IPS DF 19.7 (cell line): ENCODE measurements at places on chromosomes 7 and 10.

DNA sequence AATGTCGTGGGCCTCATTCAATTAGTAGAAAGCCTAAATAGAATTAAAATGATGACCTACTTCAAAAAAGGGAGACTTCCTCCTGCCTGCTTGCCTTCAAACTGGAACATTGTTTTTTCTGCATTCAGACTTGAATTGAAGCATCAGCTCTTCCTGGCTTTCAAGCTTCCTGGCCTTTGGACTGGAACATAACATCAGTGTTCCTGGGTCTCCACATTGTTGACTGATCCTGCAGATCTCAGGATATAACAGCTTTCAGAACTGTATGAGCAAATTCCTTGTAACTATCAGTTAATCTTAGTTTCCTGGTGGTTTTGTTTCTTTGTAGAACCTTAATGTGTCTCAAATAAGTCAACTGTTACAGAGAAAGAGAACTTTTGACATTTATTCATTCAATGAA, 18.6 kb downstream of the MAGI2 start:
- DNase-seq = no peak

DNA sequence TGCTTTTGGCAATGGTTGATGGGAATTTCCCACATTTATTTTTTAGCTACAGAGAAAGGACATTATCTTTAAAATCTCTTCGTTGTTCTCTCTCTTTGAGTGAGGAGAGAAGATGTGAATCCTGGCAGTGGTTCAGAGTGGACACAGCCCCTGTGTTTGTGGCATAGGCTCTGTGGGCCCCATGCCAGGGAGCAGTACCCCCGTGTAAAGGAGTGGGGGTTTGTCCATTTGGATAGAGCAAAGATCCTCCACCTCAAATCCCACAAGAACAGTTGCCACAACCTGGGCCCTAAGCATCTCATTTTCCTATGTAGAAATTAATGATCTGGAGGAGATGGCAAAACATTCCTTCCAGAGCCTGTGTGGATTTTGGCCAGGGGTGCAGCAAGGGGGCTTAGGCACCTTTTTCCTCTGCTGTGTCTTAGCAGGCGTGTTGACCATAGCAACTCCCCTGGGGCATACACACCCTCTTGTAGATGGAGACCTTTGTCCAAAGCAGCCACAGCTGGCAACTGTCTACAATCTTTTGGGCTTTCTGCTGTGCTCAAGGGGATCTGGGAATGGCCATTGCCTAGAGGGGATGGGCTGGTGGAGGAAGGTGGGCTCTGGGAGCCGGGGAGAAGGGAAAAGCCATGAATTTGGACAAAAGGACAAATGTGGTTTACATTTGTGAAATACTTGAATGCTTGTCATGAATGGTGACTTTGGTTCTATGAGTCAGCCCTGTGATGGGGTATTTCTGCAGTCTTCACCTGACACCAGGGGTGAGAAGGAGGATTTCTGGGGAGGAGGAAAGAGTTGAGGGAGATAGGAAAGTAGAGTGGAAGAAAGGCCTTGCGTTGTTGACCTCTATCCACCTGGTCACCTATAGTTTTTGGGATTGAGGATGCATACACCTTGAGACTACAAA, 92.0 kb downstream of the TCF7L2 start:
- DNase-seq = no peak

DNA sequence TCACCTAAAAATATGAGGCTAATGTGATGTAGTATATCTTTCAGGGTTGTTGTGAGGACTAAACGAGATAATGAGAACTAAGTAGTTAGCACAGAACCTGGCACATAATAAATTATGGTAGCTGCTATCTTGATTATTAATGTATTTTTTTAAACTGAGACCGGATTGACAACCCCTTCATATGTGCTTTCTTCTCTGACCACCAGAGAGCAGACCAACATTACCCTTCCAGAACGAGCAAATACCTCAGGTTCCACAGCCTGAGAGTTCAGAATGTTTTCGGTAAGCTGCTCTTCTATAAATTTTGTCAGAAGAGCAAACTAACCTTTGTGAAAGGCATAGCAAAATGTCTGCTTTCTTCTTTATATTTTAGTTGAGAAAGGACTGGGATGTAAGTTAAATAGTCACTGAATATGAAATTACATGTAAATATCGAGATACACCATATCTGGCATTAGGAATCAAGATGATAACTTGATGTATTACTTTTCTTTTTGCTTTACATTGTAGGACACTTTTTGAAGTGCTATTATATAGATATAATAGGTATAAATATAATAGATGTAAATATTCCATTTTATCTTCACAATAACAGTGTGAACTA, 13.6 kb upstream of the BPGM start:
- no peak for DNase-seq

DNA sequence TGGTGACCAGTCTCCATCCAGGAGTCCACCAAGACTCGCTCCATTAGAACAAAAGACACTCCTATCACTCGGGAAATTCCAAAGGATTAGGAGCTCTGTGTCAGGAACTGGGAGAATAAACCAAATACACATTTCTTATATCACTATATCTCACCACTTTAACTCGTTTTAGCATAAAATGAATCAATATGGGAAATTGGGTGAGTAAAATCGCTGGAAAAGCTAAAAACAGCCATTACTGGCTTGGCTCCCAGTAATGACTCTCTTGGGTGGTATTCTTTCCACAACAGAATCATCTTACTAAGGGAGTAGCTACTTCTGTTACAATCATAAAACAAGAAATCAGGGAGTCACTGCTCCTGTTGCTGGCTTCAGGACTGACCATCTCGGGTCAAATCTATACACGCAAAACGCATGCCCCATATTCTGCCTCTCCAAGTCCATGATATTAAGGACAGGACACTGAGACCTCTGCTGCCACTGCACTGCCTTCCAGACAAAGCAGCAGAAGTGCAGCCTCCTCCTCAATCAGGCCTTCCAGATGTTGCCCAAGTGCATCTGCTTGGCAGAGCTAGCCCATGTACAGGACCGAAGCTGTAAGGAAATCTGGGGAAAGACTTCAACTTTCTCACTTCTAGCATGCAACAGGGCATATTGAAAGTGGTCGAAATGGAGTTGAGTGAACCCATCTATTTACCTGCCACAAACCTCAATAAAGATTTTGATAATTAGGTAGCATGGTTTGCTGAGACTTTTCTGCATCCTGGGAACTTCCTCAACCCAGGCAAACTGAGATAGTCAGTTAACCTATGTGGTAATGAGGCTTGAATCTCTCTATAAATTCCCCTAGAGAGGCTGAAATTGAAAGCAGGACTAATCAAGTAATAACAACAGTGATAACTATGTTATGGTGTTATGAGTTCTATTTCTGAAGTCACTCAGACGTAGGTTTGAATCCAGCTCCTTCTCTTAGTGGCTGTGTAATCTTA, 14.4 kb upstream of the PANK1 start:
- DNase-seq = no peak

- no peak for DNase-seq
Measured at GRCh38 chr7:15556339-15557105, 5.3 kb downstream of the AGMO start.

GRCh38 chr10:66811211-66811610, 114.6 kb upstream of the LRRTM3 start:
- DNase-seq = no peak

DNA sequence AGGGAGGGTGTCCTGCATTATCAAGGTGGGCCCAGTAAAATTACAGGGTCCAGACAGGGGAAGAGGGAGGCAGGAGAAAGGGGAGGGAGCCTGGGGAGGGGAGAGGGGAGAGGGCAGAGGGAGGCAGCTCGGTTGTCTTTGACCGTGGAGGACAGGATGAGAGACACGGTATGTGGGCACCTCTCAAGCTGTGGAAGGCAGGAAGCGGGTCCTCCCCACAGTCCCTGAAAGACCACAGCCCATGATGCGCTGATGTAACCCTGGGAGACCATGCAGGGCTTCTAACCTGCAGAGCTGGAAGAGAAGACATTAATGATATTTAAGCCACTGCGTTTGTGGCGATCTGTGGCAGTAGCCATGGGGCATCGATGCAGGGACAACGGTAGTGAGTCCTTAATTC, 27.2 kb upstream of the MNX1 start:
- DNase-seq = no peak

DNA sequence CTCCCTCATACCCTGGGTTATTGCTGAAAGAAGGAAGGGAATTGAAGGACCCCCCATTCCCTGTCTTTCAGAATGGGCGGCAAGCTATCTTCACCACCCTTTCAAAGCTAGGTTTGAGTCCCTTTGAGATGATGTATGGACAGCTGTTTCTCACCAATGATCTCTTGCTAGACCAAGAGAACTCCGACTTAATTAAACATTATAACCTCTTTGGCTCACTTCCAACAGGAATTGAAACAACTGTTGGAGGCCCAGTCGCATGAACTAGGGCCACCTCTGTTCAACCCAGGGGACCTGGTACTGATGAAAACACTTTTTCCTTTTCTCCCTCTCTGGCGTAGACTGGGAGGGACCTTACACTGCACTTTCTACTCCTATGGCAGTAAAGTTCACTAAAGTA, 110.6 kb downstream of the ITGB8 start:
- DNase-seq = no peak

GRCh38 chr10:92845921-92846320, 2.4 kb upstream of the EXOC6 start:
- no peak for DNase-seq

GRCh38 chr10:117537904-117538524, 4.5 kb upstream of the EMX2 start:
- DNase-seq = no peak

DNA sequence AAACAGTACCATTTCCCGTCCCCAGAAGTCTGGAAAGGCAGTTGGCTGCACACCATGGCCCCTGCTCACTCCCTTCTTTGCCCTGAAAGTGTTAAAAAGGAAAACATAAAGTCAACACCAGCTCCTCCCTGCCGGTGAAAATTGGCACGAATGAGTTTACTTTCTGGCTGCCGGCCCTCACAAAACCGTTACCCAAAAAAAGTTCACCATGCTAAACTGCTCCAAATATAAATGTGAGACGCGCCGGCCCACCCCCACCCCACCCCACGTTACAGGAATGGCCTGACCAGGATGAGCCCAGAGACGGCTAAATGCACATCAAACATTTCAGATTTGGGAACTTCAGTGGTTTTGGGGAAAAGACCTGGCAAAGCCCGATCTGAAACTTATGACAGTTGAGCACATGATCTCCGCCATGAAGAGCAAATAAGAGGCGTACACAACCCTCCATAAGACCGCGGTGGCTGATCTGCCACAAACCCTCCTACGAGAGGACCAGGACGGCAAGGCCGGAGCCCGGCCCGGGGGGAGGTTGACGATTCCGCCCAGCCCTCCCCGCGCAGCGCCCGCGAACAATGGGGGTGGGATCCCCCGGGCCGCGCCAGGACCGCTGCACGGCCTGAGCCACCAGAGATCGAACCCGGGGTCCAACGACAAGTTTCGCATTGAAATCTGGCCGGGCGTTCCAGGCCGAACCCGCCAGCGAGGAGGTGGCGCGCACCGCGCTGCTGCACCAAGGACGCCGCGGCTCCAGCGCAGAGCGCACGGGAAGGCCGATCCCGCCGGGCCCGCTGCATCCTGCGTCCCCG, 952 bp downstream of the DIP2C start:
- DNase-seq = no peak

GRCh38 chr10:93413252-93413689, 68.9 kb downstream of the MYOF start:
- DNase-seq = no peak

DNA sequence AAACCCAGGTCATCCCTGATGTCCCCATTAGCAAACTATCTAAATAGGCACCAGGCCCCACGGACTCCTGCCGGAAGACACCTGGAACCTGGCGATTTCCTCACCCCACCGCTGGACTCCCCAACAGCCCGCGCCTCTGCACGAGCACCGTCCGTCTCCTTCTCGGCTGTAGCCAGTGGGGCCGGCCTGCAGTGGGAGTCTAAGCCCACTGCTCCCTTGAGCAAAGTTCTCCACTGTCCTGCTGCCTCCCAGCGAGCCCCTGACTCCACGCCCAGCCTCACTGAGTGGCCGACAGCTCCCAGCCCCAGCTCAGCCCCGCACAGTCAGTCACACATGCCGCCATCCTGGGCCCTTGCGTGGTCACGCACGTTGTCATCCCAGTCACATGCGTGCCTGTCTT, 211.3 kb upstream of the PPP2R2D start:
- DNase-seq = no peak

GRCh38 chr7:131331806-131332205, 4.1 kb downstream of the MKLN1 start:
- no peak for DNase-seq

GRCh38 chr7:42877862-42878261, 34.0 kb downstream of the C7orf25 start:
- no peak for DNase-seq

- no peak for DNase-seq
Measured at GRCh38 chr10:4427532-4427931, 398.5 kb upstream of the AKR1E2 start.

DNA sequence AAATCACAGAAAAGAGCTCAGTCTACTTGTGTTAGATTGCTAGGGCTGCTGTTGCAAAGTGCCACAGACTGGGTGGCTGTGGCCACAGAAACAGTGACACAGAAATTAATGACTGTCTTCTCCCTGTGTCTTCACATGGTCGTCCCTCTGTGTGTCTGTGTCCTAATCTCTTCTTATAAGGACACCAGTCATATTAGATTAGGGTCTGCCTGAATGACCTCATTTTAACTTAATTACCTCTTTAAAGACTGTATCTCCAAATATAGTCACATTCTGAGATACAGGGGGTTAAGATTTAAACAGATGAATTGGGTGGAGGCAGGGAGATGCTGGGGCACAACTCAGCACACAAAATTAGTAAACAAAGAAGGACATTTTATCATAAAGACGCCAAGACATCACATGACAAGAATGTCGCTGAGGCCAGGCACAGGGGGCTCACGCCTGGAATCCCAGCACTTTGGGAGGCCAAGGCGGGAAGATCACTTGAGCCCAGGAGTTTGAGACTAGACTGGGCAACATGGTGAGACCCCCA, 23.3 kb upstream of the PARD3 start:
- no peak for DNase-seq

GRCh38 chr10:75335983-75336382, 65.6 kb downstream of the ZNF503 start:
- DNase-seq = no peak

- DNase-seq = no peak
Measured at GRCh38 chr10:124346831-124347230, 71.9 kb downstream of the OAT start.

GRCh38 chr10:132710746-132711612, 75.0 kb downstream of the NKX6-2 start:
- DNase-seq = no peak

GRCh38 chr10:86197166-86197790, 169.3 kb downstream of the GRID1 start:
- DNase-seq = no peak

- DNase-seq = no peak
Measured at GRCh38 chr7:69643708-69644445, 45.6 kb downstream of the AUTS2 start.

DNA sequence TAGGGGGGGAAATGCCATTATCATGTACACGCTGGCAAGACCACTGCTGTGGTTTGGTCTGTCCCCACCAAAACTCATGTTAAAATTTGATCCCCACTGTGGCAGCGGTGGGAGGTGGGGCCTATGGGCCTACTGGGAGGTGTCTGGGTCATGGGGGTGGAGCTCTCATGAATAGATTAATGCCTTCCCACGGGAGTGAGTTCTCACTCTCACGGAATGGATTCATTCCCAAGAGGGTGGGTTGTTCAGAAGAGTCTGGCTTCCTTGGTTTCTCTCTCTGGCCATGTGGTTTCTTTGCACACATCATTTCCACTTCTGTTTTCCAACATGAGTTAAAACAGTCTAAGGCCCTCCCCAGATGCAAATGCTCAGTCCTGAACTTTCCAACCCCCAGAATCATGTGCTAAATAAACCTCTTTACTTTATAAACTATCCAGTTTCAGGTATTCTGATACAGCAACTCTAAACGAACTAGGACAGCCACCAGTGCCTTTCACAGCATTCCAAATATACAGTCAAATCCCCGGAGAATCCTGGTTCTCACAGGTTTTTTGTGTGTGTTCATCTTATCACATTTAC, 44.3 kb downstream of the SMURF1 start:
- DNase-seq = no peak
